ENCODE measurements at places on chromosomes 13 and 19. TPM values are rescaled to one million over a fixed set of nuclear protein-coding genes. Genes with fewer than 3 reads are reported as not detected.

DNA sequence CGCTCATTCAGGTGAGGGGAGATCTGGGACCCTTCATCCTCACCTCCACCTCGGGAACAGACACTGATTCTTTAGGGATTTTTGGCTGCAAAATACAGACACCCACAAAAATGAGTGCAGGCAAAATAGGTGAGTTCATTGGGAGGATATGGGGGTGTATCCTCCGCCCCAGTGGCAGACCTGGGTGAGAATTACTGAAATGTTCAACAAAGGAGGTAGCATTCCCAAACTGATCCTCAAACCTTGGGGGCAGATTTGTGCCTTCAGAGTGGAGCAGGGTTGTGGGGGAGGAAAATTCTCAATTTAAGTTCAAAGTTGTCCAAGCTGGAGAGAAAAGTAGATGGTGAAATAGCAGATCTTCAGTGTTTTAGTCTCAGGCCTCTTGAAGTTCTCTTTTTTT, 31.3 kb upstream of the SIN3B start:
- no peak for DNase-seq

ZNF583 gene
- total RNA-seq, result 11.1 TPM

DNA sequence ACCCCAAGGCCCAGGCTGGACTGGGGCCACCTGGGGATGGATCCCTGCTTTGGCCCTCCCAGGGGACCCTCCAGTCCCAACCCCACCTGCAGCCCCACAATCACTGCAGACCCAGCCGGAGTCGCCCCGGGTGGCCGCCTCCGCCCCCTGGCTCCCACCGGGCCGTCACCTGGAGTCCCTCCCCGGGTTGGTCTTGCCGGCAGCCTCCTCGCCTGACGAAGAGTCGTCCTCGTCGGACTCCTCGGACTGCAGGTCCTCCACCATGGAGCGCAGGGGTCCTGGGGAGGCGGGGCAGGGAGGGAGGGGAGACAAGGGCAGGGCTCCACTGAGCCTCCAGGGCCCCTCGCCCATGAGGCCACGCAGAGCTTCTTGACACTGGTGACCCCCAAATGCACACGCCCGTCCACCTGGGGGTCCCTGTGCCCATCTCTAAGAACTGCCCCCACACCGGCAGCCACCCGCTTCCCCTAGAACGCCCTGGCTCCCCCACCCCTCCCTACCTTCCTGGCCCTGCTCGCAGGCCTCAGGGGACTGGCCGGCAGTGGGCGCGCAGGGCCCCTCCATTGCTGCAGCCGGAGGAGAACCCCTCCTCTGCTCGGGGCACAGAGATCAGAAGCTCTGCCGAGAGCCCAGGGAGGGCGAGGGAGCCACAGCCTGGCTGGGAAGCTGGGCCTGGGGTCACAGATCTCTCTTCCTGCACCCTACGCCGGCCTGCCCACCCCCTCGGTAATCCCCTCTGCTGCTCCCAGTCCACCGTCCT, 63.4 kb downstream of the MLLT1 start:
- no peak for DNase-seq

MAP2K7 gene
- 76.3 TPM for total RNA-seq

DNA sequence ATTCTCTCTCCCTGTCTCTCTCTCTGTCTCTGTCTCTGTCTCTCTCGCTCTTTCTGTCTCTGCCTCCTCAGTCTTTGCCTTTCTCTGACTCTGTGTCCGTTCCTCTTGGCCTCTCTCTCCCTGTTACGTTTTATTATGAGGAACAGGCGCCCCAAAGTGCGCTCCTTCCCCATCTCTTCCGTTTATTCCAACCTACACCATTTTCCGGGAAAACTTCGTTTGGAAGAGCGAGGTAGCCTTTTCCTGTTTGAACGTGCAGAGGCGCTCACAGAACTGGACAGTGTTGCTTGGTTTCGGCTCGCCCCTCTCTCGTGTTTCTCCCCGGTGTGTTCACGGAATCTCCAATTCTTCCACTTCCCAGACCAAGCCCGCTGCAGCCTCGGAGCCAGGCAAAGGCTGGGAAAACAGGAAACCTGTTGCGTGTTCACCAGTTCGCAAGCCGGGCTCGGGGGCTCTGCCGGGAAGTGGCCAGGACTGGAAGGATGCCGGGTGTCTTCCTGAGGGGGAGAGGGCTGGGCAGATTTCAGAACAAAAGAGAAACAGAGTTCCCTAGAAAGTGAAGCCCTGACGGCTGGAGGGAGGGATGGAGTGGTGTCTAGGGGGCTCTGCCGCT, 605 bp downstream of the TMEM255B start:
- DNase-seq, result no peak

SPINT2 gene
- 78.5 TPM for total RNA-seq

DNA sequence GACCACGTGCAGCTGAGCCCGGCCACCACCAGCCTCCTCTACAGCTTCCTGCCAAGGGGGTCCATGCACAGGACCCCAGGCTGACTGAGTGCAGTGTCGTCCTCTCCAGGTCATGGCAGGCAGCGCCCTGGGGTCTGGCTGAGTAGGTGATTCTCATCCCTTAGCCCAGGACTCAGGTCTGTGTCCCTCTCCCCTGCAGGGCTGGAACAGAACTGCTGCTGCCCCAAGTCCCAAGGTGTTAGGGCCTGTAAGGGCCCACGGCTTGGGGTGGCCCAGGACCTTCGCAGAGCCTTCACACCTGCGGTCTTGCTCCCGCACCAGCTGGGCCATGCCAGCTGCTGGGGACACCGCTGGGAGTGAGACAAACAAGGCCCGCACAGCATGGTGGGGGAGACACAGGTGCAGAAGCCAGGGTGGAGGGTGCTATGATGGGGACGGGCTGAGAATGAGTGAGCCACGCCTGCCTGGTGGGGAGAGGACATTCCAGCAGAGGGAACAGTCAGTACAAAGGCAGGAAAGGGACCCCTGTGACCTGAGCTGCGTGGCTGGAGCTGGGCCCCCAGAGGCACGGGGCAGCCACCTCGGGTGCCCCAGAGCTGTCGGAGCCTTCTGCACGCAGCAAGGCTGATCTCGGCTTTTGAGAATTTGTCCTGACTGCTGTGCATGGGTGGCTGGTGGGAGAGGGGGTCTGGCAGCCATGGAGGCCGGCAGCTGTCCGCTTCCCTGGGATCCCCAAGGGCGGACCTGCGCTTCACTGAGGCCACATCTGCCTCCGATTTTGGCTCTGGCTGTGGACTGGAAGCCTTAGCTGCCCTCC, 11.9 kb downstream of the PLEKHF1 start:
- DNase-seq, result no peak

- DNase-seq, result no peak
Observed at GRCh38 chr19:5447700-5448311, 7.4 kb upstream of the ZNRF4 start.

DNA sequence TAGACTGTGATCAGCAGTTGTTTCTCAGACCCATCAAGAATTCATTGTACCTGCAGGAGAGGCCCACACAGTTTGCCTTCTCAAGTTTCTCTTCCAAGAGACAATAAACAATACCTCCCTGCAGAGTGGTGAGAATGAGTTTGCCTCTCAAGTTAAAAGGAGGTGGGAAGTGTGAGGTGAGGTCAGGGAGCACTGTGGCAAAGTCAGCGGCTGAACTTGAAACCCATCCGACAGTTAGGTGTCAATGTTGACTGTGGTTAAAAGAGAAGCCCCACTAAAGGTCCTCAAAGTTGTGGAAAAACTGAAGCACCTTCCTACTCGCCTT, 72.9 kb upstream of the TSC22D1 start:
- DNase-seq, result no peak

NXNL1 gene
- not detected for total RNA-seq

LRRC4B gene
- total RNA-seq, result not detected

GPR32 gene
- not detected for total RNA-seq

DNA sequence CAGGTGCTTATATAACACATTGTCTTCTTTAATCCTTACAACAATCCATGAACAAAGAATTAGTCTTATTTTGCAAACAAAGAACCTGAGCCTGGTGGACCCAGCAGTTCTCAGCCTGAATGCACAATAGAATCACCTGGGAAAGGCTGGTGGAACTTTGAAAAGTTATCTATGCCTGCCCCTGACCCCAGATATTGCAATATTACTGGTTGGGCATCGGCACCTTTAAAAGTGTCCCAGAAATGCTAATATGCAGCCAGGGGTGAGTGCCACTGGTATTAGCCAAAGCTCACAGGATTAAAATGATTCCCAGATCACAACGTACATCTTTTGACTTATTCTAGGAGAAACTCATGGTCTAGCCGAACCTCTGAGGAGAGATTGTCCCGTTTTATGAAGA, 268.8 kb downstream of the KLF5 start:
- DNase-seq, result no peak

GRCh38 chr13:75025956-75026355, 456.0 kb downstream of the TBC1D4 start:
- DNase-seq, result no peak

DNA sequence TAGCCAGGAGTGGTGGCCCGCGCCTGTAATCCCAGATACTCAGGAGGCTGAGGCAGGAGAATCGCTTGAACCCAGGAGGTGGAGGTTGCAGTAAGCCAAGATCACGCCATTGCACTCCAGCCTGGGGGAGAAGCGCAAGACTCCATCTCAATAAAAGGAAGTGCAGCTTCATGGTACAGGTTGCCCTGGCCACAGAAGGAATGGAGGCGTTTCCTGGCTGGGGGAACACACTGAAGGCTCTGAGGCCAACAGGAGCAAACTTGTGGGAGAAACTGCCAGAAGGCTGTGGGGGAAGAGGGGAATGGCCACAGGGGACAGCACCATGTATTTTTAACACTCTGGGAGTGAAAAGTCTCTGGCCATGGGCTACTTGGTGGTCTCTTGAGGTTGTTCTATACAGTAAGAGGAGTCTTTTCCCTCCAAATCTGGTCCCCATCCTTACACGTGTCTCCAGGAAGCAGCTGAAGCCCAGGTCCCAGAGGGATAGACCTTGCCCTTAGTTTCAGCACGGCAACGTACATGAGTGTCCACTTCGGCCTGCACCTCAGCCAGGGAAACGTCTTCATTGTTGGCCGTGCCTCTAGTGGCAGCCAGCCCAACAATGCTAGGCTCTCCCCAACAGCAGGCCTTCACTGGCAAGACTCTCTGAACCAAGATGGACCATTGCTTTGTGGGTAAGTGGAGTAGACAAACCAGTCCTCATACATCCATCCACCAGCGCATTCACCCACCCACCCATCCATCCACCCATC, 7.4 kb downstream of the MICOS13 start:
- no peak for DNase-seq

GRCh38 chr19:46552891-46553290, 48.2 kb upstream of the CALM3 start:
- no peak for DNase-seq

DNA sequence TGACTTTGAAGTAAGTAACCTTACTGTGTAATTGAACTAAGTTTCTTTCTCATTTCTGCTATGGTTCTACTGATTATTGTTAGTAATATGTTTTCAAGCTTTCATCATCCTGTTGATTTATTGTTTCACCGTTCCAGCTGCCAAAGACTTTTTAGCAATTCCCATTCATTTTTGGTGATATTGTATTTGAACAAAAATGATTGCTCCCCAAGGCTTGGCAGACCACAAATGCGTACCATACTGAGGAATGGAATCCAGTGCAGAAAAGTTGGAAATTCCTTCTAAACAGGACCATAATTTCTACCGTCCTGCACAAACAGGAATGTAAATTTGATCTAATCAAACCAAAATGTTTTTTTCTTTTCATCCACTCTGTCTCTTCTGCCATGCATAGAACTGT, 10.7 kb downstream of the EPSTI1 start:
- DNase-seq, result no peak

DNA sequence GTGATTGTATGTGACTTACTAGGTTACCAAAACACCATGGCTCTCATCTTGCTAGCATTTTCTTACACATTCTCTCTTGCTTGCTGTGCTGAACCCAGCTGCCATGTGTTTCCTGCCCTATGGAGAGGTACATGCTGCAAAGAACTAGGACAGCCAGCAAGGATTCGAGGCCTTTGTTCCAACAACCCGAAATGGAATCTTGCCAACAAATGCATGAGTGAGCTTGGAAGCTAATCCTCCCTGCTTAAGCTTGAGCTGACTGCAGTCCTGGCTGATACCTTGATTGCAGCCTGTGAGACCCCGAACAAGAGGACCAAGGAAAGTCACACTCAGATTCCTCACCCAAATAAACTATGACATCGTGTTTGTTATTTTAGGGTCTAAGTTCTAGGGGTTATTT, 651.2 kb downstream of the SLITRK6 start:
- no peak for DNase-seq

CBLC gene
- not detected for total RNA-seq

DNA sequence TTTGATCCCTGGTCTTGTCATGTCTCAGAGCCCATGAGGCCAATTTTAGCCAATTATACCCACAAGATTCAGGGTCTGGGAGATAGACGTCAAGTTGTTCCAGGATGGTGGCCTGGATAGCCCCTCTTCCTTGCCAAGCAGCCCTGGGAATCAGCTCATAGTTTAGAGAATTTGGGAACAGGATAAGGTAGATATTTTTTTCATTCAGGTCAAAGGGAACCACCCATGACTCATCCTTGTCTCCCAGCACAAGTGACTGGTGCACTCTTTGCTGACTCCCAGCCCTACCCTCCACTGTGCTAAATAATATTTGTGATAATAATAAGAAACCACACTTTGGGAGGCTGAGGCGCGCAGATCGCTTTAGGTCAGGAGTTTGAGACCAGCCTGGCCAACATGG, 17.1 kb upstream of the S1PR4 start:
- no peak for DNase-seq

- no peak for DNase-seq
Observed at GRCh38 chr13:77374339-77374738, 47.4 kb upstream of the MYCBP2 start.

DACH1 gene
- total RNA-seq, result not detected

- DNase-seq, result no peak
Observed at GRCh38 chr13:78046331-78046730, 127.7 kb upstream of the EDNRB start.

DNA sequence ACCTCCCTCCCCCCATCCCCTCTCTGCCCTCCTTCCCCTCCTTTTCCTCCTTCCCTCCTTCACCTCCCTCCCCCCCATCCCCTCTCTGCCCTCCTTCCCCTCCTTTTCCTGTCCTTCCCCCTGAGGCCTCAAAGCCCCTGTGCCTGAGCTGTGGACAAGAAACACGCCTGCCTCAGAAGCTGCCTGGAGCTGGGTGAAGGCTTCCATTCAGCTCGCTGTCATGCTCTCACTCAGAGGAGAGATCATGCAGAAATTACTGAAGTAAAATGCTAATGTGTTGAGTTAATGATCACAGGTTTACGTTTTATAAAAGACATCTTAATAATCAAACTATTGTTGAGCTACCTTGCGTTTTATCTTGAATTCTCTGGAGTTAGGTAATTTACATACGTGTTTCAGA, 114.5 kb downstream of the ATP11A start:
- DNase-seq, result no peak

DNA sequence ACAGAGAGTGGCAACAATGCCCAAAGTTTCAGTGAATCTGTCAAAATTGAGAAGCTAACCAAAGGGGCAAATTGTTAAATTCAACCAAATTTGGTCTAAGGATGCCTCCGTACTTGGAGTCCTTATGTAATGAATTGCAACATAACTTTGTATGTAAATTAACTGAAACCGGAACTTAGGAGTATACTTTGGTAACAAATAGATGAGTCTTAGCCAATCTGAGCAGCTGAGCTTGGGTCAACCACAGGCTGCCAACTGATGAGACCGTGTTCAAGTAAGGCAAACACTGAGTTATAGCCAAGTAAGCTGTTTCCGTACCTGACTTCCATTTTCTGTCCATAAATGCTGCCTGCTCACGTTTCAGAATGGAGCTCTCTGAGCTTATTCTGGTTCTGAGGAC, 5.3 kb downstream of the VWA8 start:
- DNase-seq, result no peak

All from B cell (primary cell).